Myometrial cell (primary cell): ENCODE measurements at places on chromosomes 5 and 9. TPM values are rescaled to one million over a fixed set of nuclear protein-coding genes. Genes with fewer than 3 reads are reported as not detected.

Gene SYK
- total RNA-seq, result not detected in 2 replicates

Gene TAF11L14
- total RNA-seq, result not detected in 2 replicates

Gene F2R
- total RNA-seq, result 25.1 and 33.1 TPM in 2 replicates

Gene FBXO38
- total RNA-seq, result 23.7 and 30.6 TPM in 2 replicates

Gene FANCG
- total RNA-seq, result 17.9 and 20.0 TPM in 2 replicates

Gene CBY3
- total RNA-seq, result not detected in 2 replicates

Gene ZNF454
- total RNA-seq, result 0.53 and 8.1 TPM in 2 replicates

Gene LURAP1L
- 2.8 and 4.3 TPM in 2 replicates for total RNA-seq

Gene SLC4A9
- total RNA-seq, result not detected in 2 replicates

Gene LAMC3
- total RNA-seq, result 0.35 TPM in 1 of 2 replicates, not detected in the other

Gene TMEM232
- total RNA-seq, result 1.2 TPM in 1 of 2 replicates, not detected in the other

Gene COL15A1
- total RNA-seq, result 0.35 and 0.58 TPM in 2 replicates

Gene OMD
- under 0.01 TPM in 1 of 2 replicates, not detected in the other for total RNA-seq

Gene OLFM1
- 0.29 and 9.9 TPM in 2 replicates for total RNA-seq

Gene PPP2R2B
- 0.29 TPM in 1 of 2 replicates, not detected in the other for total RNA-seq

Gene NCS1
- 49.6 and 50.2 TPM in 2 replicates for total RNA-seq

Gene ALDOB
- total RNA-seq, result not detected in 2 replicates

Gene DNAJB5
- total RNA-seq, result 16.1 TPM in 2 replicates

Gene INSL6
- total RNA-seq, result not detected in 2 replicates

Gene TCF7
- 2.6 and 3.0 TPM in 2 replicates for total RNA-seq

Gene SHC3
- total RNA-seq, result 1.2 and 4.1 TPM in 2 replicates

Gene PCDHGB2
- 0.53 and 0.86 TPM in 2 replicates for total RNA-seq

Gene PRELID2
- total RNA-seq, result 7.4 and 12.7 TPM in 2 replicates

Gene PCDHA1
- total RNA-seq, result not detected in 2 replicates

Gene TMEM215
- not detected in 2 replicates for total RNA-seq

Gene NXNL2
- 1.9 and 2.6 TPM in 2 replicates for total RNA-seq

Gene PCDHB13
- under 0.01 TPM in 1 of 2 replicates, not detected in the other for total RNA-seq

Gene PCSK1
- total RNA-seq, result under 0.01 and 0.58 TPM in 2 replicates

Gene PDCD1LG2
- total RNA-seq, result 9.6 and 11.0 TPM in 2 replicates

Gene CTXN3
- total RNA-seq, result not detected in 2 replicates

Gene PDLIM4
- total RNA-seq, result 77.1 and 84.2 TPM in 2 replicates

Gene PKD2L2
- total RNA-seq, result not detected in 2 replicates

Gene TSSK1B
- not detected in 2 replicates for total RNA-seq

Gene HAPLN1
- total RNA-seq, result 0.18 TPM in 1 of 2 replicates, not detected in the other

Gene EIF4EBP3
- 0.53 and 3.5 TPM in 2 replicates for total RNA-seq

Gene FGF10
- not detected in 2 replicates for total RNA-seq

Gene LVRN
- total RNA-seq, result 0.35 TPM in 1 of 2 replicates, not detected in the other

Gene DAB2
- total RNA-seq, result 53.9 and 64.3 TPM in 2 replicates

Gene CACFD1
- total RNA-seq, result 4.1 and 6.9 TPM in 2 replicates

Gene WDR70
- total RNA-seq, result 16.1 and 30.7 TPM in 2 replicates

Gene ADGRV1
- 0.29 TPM in 1 of 2 replicates, not detected in the other for total RNA-seq

Gene GRM6
- not detected in 2 replicates for total RNA-seq

Gene ADGRD2
- not detected in 2 replicates for total RNA-seq

Gene SPINK4
- total RNA-seq, result not detected in 2 replicates

Gene TOPORS
- total RNA-seq, result 12.1 and 13.5 TPM in 2 replicates

Gene UNC13B
- 12.7 and 15.8 TPM in 2 replicates for total RNA-seq

Gene DIAPH1
- 36.6 and 46.8 TPM in 2 replicates for total RNA-seq

Gene CDH6
- total RNA-seq, result 0.29 and 2.1 TPM in 2 replicates

Gene SNCB
- not detected in 2 replicates for total RNA-seq

Gene NSG2
- total RNA-seq, result not detected in 2 replicates

Gene PCDHGB3
- total RNA-seq, result 0.58 and 0.71 TPM in 2 replicates

Gene CAMK2A
- 0.18 and 0.29 TPM in 2 replicates for total RNA-seq

Gene C5orf34
- total RNA-seq, result 3.7 and 8.5 TPM in 2 replicates

Gene IFNK
- not detected in 2 replicates for total RNA-seq

Gene SERF1A
- total RNA-seq, result 0.29 and 16.5 TPM in 2 replicates
